ENCODE measurements at places on chromosomes 11 and 22.

- peak; percentile 41 for DNase-seq
Observed at GRCh38 chr22:37806409-37807333, 1.1 kb upstream of the GCAT start.

DNA sequence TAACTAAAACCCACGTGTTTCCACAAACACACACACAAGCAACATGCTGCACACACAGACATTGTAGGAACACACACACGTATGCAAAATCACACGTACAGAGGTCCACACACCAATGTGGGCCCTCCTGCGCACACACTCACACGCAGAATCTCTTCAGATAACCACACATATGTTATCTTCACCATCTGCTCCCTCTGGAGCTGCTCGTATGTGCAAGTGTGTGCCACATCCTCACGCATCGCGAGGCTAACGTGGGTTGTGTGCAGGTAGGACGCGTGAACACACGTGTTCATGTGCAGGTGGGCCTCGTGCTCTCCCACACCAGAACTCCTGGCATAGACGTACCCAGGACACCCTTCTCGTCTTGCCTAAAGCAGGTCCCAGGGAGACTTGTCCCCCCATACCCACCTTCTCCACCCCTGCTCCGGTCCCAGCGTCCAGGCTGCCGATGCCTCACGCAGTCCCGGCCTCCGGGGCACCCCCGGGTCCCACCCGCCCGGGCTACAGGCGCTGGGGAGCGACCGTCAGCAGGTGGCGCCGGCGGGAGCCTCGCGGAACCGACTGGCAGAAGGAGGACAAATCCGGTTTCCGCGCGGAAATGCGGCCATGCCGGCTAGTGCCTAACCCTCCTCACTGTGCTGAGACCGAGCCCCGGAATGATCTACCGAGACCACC, 10.3 kb upstream of the IGSF9B start:
- no peak for DNase-seq

DNA sequence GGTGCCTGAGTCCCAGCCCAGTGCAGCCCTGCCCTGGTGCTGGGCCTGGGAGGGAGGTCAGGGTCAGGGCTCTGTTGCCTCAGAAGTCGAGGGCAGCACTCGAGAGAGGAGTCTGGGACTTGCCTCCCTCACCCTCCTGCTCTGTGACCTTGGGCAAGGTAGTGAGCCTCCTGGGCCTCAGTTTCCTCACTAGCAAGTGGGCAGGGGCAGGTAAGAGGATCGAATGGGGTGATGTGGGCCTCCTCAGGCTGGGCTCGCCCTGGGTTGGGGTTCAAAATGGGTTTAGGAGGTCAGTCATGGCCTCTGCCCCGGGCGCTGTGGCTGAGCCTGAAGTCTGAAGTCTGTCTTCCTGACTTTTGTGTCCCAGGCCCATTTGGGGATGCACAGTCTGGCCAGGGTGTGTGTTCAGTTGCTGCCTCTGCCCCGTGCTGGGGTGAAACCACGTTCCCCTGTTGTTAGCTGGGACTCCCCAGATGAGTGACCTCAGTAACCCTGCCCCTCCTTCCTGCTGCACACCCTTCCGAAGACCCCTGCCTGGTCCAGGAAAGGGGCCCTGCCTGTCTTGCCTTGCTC, 40.9 kb upstream of the CELSR1 start:
- no peak for DNase-seq

DNA sequence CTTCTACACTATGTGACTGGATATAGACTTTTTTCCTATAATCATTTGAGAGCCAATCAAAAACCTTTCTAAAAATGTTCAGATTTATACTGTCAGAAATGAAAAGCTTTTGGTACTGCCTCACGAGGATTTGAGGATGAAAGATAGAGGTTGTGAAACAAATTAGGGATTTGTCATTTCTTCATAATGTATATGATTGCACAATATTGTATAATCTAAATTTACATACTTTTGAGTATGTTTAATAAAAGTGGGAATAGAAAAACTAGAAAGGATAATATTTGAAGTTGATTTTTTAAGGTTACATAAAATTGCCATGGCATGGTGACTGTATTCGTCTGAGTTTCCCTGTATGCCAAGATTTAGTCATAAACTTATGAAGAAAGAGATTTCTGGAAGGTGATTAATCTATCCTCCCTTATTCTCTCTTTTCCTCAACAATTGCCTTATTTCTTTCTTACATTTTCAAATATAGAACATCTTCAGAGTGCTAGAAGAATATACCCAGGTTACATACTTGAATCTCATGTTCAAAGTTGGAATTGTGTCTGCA, 56.2 kb downstream of the CASP12 start:
- DNase-seq, result no peak

DNA sequence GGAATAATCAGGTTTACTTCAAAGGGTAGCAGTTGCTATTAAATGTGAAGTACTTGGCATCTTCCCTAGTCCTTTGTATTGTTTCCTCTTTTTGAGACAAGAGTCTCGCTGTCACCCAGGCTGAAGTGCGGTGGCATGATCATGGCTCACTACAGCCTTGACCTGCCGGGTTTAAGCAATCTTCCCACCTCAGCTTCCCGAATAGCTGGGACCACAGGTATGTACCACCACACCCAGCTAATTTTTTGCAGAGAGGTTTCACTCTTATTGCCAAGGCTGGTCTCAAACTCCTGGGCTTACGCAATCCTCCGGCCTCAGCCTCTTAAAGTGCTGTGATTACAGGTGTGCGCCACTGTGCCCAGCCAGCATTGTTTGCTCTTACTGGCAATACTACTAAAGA, 36.2 kb upstream of the RAPSN start:
- DNase-seq, result no peak

GRCh38 chr22:24440718-24441405, 13.5 kb downstream of the ADORA2A start:
- DNase-seq, result no peak

- peak; percentile 79 for DNase-seq
Observed at GRCh38 chr11:877565-877964, 33.0 kb downstream of the CHID1 start.

DNA sequence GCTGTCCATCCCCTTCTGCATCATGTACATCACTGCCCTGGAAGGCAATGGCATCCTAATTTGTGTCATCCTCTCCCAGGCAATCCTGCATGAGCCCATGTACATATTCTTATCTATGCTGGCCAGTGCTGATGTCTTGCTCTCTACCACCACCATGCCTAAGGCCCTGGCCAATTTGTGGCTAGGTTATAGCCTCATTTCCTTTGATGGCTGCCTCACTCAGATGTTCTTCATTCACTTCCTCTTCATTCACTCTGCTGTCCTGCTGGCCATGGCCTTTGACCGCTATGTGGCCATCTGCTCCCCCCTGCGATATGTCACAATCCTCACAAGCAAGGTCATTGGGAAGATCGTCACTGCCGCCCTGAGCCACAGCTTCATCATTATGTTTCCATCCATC, 337 bp downstream of the OR52B6 start:
- DNase-seq, result no peak

DNA sequence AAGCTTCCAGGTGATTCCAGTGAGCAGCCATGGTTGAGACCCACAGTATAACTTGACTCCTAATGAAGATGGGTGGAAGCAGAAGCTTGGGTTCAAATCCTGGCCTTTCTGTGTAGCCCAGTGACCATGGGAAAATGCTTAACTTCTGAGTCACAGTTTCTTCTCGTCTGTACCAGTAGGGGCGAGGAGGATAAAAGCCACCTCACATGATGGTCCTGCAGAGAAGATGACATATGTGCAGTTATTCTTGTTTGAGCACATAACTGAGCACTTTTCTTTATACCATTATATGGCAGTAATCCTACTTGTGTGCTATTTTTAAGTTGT, 4.9 kb downstream of the TMEM109 start:
- no peak for DNase-seq

DNA sequence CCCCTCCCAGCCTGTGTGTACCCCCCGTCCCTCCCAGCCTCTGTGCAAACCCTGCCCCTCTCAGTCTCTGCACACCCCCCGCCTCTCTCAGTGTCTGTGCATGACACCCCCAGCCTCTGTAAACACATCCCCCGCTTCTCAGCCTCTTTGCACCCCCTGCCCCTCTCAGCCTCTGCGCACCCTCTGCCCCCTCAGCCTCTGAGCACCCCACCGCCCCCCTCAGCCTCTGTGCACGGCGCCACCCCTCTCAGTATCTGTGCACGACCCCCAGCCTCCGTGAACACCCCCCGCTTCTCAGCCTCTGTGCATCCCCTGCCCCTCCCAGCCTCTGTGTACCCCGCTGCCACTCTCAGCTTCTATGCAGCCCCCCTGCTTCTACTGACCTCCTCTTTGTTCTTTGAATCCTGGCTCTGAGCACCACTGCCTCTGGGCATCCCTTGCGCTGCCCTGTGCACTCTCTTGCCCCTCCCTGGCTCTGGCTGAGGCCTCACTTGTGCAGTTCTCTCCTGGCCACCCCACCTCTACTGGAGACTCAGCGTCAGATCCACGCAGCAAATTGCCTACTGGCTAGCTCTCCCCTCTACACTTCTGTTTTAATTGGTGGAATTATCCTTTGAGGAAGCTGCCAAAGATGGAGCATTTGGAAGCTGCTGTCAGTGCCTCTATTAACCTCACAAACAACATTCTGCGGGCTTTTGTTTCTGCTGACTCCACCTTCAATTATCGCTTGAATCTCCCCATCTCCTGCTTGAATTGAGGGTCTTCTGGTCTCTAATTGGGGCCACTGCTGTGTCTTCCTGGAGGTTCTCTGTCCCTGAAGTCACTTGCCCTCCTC, 838.6 kb downstream of the TBC1D22A start:
- no peak for DNase-seq

GRCh38 chr11:70530010-70530409, 131.7 kb downstream of the CTTN start:
- no peak for DNase-seq

- no peak for DNase-seq
Observed at GRCh38 chr22:48404801-48405447, 1422.7 kb downstream of the BRD1 start.

DNA sequence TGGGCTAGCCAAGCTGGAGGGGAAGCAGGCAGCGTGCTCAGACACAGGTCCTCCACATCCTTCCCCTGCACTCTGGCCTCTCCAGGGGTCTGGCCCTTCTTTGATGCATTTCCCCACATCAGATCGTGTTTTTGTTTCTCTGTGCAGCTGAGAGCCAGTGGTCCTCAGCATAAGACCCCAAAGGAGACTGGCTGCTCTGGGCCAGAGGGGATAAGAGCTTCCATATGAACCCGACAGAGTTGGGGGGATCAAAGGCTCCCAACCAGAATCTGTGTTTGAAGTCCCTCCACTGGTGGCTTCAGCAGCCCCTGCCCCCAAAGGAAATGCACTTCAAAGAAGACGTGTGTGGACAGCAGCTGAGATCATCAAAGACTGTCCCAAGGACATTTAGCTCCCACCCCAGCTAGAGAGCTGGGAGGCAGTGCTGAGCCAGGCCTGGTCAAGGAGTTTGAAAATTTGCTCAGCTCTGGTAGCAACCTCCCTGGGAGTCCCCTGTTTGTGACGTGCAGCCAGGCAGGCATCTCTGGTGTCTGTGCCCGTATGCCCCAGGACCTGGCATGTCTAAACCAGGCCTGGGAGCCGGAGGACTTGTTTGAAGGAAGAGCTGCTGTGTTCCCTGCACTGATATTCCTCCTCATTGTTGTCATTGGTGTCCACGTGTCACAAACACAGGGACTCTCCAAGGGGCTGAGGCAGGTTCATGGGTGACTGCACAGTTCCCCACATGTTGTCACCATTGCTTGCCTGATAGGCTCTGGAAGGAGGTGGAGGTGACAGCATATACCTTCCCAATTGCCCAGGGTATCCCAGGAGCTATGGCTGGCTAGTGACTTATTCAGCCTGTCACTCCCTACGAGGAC, 99.0 kb downstream of the AMOTL1 start:
- no peak for DNase-seq

DNA sequence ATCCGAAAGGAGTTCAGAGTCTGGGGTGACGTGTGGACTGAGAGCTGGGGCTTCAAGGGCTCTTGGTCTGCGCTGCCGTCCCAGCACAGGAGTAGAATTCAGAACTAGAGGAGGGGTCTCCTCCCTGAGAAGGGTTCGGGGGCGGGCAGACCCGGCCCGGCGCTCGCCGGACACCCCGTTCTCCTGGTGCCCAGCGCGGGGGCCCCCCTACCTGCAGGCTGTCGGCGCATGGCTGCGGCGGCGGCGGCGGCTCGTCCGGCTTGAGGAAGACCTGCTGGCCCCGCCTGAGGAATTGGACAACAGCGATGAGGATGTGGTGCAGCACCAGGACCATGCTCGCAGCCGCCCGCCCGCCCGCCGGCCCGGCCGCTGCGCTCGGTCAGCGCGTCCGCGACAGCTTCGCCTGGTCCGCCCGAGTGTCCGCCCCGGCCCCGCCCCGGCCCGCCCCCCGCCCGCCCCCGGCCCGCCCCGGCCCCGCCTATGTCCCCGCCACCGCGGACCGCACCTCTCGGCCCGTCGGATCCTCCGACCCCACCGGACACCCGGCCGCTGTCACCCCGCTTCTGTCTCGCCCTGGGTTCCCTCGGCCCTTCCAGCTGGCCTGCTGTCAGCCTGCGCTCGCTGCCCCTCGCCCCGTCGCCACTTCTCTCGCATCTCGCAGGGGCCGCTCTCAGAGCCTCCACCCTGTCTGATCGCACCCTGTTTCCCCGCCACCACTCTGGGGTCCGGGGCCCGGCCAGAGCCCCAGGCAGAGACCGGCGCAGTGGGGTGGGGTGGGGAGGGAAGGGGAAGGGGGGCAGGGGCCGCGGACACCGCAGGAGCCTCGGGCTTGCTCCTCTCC, 32.0 kb downstream of the PDE2A start:
- DNase-seq, result no peak

- DNase-seq, result no peak
Observed at GRCh38 chr11:33211153-33211552, 46.0 kb upstream of the HIPK3 start.

DNA sequence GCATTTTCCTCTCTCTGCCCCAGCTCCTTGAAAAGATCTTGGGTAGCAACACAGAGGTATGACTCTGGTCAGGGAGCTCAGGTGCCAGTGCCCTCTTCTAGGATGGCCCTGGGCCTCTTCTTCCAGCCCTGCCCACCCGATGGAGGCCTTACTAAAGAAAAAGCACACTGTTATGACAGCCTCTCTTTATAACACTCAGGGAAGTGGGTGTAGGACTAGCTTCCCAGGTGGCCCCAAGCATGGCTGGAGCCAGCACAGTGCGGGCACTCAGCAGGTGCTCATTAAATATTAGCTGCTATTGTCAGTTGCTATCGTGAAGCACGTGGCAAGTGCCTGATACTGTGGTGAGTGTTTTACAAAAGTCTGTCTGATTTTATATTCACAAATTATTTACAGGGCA, 127.2 kb upstream of the B3GAT1 start:
- no peak for DNase-seq

DNA sequence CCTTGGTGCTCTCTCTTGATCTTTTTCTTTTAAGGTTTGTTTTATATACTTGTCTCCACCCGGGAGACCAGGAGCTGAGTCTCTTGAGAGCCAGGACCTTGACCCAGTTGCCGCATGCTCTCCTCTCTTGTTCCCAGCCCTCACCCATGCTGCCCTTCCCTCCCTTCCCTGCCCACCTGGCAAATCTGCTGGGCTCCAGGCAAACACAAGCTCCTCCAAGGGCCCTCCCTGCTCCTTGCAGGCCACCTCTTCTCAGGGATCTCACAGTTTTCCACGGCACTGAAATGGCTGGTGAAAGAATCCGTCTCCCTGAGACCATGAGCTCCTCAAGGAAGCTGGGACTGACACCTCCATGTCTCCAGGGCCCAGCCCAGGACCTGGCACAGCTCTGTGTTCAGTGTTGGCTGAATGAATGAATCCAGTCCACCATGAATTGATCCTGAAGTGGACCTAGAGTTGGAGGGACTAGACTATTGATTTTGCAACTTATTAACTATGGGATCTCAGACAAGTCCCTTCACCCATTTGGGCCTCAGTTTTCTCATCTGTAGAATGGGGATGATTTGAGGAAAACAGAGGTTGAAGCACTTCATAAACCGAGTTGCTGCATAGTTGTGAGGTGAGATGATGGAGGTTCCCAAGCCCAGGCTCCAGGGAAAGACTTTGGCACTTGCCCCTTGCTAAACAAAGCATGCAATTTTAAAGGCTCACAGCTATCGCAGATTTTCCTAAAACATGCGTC, 25.1 kb upstream of the FBLN1 start:
- no peak for DNase-seq
